ENCODE measurements at places on chromosomes 12 and 14. TPM values are rescaled to one million over a fixed set of nuclear protein-coding genes. Genes with fewer than 3 reads are reported as not detected.
A peak's percentile ranks its signal among the peaks of the same experiment; 100 is the strongest.

DNA sequence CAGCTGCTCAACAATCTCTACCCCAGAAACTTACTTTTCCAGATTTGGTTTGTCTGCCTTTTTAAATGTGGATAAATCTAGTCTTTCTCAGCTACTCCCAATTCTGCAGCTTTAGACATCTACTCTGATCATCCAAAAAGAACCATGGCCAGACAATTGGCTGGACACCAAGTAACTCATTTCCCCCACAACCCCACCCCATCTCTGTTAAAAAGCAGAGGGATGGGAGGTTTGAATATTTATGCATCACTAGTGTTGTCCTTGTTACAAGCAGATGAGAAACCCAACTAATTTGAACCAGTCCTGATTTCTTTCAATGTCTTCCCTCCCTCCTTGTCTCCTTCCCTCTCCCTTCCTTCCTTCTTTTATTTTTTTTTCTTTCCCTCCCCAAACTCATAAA is 391.9 kb downstream of the GALC start:
- no peaks in the 10 kb centered on the region for H3K27me3 ChIP-seq
- DNase-seq, result no peak
- H3K36me3 ChIP-seq, result no peaks in the 10 kb centered on the region
- no peak overlapping the region for H3K27ac ChIP-seq

GRCh38 chr14:75234173-75235115 is 44.2 kb upstream of the FOS start:
- no peaks in the 10 kb centered on the region for H3K27me3 ChIP-seq
- H3K27ac ChIP-seq, result no peak overlapping the region
- H3K4me1 ChIP-seq, result peaks cover 38% of the 10 kb centered on the region
- H3K36me3 ChIP-seq, result no peaks in the 10 kb centered on the region
- no peak overlapping the region for H3K4me3 ChIP-seq

GRCh38 chr12:27709932-27710591 is 570 bp upstream of the MRPS35 start:
- no peaks in the 10 kb centered on the region for H3K27me3 ChIP-seq
- peak overlapping the region; percentile 90 for H3K4me3 ChIP-seq
- no peak for DNase-seq
- H3K4me1 ChIP-seq, result peaks cover 20% of the 10 kb centered on the region
- H3K36me3 ChIP-seq, result peaks cover 1% of the 10 kb centered on the region
- H3K27ac ChIP-seq, result peak overlapping the region; percentile 76

DNA sequence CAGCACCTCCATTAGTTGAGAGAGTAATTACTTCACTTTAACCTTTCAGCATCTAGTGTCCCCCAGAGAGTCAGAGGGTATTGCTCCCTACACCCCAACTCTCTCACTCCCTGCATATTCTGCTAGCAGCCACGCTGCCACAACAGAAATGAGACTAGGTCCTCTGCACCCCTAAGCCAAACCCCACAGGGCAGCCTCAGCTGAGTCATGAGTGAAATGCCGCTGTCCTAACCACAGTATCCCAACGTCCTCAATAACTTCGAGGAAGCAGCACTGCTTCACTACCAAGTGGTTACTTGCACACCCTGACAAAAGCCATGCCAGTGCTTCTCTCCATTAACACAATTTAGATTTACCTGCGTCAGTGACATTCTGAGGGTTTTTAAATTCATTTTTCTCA is 6.9 kb upstream of the LYZ start:
- no peaks in the 10 kb centered on the region for H3K36me3 ChIP-seq
- no peak overlapping the region for H3K27ac ChIP-seq
- H3K4me3 ChIP-seq, result no peak overlapping the region
- no peaks in the 10 kb centered on the region for H3K27me3 ChIP-seq
- no peaks in the 10 kb centered on the region for H3K4me1 ChIP-seq

- H3K27ac ChIP-seq, result no peak overlapping the region
- no peak overlapping the region for H3K4me3 ChIP-seq
- no peaks in the 10 kb centered on the region for H3K27me3 ChIP-seq
- no peaks in the 10 kb centered on the region for H3K4me1 ChIP-seq
- no peak for DNase-seq
Measured at GRCh38 chr12:74903522-74903921, 306.1 kb downstream of the KCNC2 start.

DNA sequence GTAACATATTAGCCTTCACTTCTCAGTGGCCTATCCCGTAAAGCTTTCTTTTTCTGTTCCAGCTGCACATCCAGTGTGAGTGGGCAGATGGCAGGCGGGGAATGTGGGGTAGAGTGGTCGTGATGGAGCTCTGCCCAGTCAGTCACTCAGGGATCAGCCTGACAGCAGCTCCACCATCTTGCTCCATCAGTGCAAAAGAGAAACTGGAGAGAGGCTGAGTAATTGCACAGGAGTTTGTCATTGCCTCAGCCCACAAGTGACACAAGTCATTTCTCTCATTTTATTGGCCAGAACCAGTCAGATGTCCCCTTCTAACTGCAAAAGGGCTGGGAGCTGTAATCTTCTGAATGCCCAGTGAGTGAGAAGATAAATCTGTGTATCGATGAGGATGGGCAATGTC is 66.5 kb downstream of the ATP23 start:
- no peak overlapping the region for H3K4me3 ChIP-seq
- H3K4me1 ChIP-seq, result no peaks in the 10 kb centered on the region
- H3K27ac ChIP-seq, result no peak overlapping the region
- H3K27me3 ChIP-seq, result no peaks in the 10 kb centered on the region

DNA sequence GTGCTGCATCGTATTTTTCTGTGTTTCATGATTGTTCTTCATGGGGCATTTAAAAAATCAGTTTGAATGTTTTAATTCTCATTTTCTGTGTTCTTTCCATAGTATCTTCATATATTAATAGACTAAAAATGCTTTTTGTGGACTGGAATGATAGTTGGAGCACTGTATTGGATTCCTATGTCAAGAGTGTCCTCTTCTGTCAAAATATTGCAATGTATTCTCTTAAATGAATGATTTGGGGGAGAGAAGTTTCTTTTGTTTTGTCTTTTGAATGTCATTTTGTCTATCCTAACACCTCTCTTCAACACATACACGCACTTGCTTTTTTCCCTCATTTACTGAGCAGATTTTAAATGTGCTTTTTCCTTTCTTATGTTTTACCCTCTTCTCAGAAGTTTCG is 4.7 kb upstream of the EIF2S3B start:
- no peak for DNase-seq
- H3K27me3 ChIP-seq, result no peaks in the 10 kb centered on the region
- H3K4me1 ChIP-seq, result no peaks in the 10 kb centered on the region
- H3K27ac ChIP-seq, result no peak overlapping the region
- H3K4me3 ChIP-seq, result no peak overlapping the region
- no peaks in the 10 kb centered on the region for H3K36me3 ChIP-seq

DNA sequence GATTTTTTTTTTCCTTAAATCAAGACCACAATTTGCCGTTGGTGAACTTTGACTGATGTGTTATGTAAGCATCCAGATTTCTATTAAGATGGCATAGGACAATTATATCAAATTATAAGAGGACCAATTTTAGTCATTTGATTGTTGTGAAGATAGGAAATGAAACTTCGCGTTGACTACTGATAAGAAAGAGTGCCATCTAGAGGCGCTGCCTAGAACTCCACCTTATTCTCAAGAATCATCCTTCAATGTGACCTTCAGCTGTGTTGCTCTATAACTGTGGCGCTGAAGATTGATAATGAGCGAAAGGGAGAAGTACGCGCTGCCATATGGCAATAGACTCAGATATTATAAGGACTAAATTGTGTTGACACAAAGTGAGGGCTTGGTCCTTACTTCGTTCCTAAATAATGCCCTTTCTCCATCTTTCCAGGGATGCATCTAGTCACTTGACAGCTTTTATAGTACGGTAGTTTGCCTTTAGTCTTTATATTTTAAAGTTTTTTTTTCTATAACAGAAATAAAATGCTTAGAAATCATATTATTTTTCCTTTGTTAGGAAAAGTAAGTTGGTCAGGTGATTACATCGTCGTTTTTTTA is 350.8 kb upstream of the STXBP6 start:
- no peaks in the 10 kb centered on the region for H3K36me3 ChIP-seq
- H3K4me1 ChIP-seq, result no peaks in the 10 kb centered on the region
- H3K27ac ChIP-seq, result no peak overlapping the region

DNA sequence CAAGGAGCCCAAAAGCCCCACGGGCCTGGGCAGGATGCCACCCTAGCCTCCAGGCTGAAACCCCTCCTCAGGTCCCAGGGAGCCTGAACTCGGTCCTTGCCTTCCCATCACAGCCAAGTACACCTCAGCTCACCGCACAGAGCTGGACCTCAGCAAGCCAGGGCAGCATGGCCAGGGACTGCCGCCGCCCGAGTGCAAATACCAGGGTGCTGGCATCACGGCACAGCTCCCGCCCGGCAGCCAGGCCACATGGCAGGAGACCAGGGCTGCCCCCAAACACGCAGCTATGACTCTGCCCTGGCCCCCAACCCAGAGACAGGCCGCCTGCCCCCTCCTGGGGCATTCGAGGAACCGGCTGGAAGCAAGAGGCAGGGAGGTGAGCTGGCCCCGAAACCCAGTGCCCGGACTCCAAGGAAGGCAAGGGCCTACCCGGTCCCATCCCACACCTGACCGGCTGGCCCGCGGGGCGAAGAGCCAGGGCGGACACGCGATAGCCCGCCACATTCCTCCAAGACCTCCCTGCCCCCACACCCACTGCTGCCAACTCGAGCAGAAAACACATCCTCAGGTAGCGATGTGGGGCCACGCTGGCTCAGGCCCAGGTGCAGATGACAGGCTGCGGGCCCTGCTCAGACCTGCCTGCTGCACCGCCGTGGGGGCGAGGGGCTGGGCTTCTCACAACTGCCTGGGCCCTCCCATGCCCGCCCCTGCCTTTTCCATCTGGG is 2.7 kb downstream of the JAG2 start:
- H3K4me1 ChIP-seq, result peaks cover 39% of the 10 kb centered on the region
- no peak overlapping the region for H3K27ac ChIP-seq

GRCh38 chr12:1583421-1584078 is 10.8 kb downstream of the FBXL14 start:
- DNase-seq, result no peak
- no peaks in the 10 kb centered on the region for H3K36me3 ChIP-seq
- H3K4me3 ChIP-seq, result no peak overlapping the region
- no peaks in the 10 kb centered on the region for H3K27me3 ChIP-seq
- H3K27ac ChIP-seq, result no peak overlapping the region

OR9K2 gene
- total RNA-seq, result not detected

DNA sequence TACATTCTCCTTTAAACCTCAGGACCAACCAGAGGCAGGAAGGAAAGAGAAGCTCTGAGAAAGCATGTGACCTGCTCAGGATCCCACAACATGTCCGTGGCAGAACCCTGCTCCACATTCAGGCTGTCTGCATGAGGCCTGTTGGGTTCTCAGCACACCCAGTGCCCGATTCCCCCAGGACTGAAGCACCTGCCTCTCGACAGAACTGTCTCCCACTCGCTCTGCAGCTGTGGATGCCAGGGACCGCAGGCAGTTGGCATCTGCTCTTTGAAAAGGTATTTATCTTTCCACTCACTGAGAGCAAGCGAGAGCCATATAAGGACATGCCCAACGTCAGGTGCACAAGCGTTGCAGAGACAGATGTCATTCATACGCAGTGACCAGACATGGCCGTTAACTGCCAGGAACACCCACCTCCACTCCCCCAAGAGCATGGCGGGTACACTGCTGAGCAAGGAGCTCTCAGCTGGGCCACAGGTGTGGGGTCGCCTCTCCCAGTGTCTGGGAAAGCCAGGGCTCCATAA is 18.9 kb downstream of the PITPNM2 start:
- H3K4me1 ChIP-seq, result peaks cover 25% of the 10 kb centered on the region
- no peak for DNase-seq
- H3K27me3 ChIP-seq, result no peaks in the 10 kb centered on the region

DNA sequence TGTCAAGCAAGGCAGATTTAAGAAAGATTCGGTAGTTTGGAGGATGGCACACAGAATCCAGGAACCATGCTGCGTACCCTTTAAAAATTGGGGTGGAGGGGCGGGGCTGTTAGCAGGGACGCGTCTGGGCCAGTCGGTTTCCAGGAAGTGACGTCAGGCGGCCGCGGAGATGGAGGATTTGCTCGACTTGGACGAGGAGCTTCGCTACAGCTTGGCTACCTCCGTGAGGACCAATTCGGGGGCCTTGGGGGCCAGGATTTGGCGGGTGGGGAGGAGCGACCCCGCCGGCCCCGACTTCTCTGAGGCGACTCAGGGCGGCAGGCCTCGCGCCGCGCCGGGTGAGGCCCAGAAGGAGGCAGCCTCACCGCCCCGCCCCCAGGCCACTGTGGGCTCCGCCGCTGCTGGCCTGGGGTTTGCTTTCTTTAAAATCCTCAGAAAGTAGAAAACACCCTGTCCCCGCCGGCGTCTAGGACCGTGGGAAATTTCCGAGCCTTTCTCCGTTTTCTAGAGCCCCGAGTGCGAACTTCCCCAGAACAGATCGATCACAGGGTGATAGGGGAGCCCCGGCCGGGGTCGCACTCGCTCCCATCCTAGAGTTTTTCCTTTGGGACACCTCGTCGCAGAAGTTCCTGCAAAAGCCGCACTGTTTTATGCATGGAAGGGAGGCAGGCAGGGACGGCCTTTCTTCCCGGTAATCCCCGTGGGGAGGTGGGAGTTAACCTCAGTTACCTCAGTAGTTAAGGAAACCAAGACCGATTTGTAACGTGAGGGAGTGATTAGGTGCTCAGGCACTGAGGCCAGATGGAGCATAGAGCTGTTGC is at the start of gene IFT43:
Gene IFT43 (plus strand): TSS at position 146 of the 821 bp plus-strand sequence. CDS start 24 bp downstream, at position 170.
- DNase-seq, result peak; percentile 89
- peak within 1 kb of the TSS; percentile 95 for H3K27ac ChIP-seq
- H3K36me3 ChIP-seq, result no peaks in the 10 kb centered on the region

- no peak overlapping the region for H3K27ac ChIP-seq
- no peaks in the 10 kb centered on the region for H3K36me3 ChIP-seq
- no peak overlapping the region for H3K4me3 ChIP-seq
- H3K27me3 ChIP-seq, result no peaks in the 10 kb centered on the region
- DNase-seq, result no peak
Measured at GRCh38 chr12:63777340-63777739, 2.4 kb upstream of the RXYLT1 start.

KRT6C gene
- total RNA-seq, result 257 TPM

DLGAP5 gene
- 2.2 TPM for total RNA-seq

PPP4R4 gene
- total RNA-seq, result 6.1 TPM

- no peaks in the 10 kb centered on the region for H3K36me3 ChIP-seq
- H3K4me1 ChIP-seq, result peaks cover 45% of the 10 kb centered on the region
Measured at GRCh38 chr12:42583016-42583415, 6.5 kb downstream of the PRICKLE1 start.

DNA sequence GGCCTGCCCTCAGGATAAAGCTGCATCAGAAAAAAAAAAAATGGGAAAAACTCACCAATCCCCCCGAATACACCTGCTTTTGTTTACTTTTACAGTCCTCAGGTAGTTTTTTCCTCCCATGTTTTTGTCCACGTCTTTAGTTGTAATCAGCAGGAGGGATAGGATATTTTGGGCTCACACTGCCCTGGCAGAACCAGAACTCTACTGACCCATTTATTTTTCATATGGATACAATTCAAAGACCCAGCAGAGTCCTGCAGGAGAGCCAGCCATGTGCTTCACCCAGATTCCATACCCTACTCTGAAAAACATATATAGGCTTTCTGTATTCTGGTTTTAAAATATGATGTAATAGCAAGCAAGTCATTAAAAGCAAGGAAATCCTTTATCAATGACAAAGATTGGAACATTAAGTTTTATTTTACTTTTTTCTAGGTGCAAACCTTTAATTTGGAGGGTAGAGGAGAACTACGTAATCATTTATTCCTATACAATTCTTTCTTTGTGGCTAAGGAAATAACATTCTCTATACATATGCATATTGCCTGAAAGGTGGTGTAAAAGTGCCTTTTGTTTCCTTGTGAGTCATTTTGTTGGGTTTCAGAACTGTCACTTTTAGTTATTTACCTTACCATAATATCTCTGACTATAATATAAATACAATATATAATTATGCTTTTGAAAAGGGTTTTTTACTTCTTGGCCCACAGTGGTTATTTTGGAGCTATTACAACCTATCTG is 19.1 kb downstream of the DACT1 start:
- H3K36me3 ChIP-seq, result no peaks in the 10 kb centered on the region
- H3K4me1 ChIP-seq, result peaks cover 6% of the 10 kb centered on the region
- no peak overlapping the region for H3K27ac ChIP-seq
- H3K4me3 ChIP-seq, result no peak overlapping the region
- H3K27me3 ChIP-seq, result no peaks in the 10 kb centered on the region

Measured in vagina (tissue), 2 donors.